CD8-positive, alpha-beta memory T cell (primary cell): ENCODE measurements at places on chromosomes 3 and 15. TPM values are rescaled to one million over a fixed set of nuclear protein-coding genes. Genes with fewer than 3 reads are reported as not detected.

DNA sequence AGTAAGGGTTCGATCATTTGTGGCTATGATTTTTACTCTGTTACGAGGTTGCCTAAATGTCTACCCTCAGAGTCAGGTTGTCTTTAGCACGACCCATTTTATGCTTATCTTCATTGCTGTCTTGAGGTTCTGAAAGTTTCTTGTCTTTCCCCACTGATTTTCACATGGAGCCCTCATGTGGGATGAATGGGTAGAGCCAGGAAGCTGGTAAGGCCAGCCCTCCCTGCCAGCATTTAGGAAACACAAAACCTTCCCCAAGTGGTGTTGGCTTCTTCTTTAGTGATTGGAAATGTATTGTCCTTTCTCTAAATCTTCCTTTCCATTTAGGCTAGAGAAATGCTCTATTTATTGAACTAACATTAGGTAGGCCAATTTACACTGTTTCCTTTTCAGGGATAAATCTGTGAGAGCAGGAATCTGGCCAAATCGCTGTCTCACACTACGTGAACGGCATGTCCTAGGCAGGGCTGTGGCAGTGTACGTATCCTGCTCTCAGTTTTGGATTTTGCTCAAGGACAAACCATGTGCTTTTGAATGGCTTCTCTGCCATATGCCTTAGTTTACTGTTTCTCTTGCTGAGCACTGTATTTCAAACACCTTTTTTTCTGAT, 43.7 kb downstream of the MYZAP start:
- H3K36me3 ChIP-seq = no peaks in the 10 kb centered on the region
- H3K27ac ChIP-seq = no peak overlapping the region

GPR176 gene
- total RNA-seq = 0.20 TPM

FBXO40 gene
- not detected for total RNA-seq

DNA sequence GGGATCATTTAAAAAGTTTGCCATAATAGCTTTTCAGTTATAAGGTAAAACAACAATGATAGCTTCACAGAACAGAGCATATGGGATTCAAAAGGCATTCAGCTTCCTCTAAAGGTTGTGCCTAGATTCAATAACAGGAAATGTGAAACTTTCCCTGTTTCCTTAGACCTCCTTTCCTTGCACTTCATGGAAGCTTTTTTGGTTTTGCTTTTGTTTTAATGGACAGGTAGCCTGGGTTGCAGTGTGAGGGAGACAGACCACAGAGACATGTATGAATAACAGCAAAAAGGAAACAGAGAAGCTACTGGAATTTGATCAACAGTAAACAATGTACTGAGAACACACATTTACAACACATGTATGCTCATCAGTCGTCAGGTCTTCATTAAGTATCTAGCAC, 2.3 kb upstream of the TNFAIP8L3 start:
- no peak for DNase-seq
- H3K27me3 ChIP-seq = peaks cover 15% of the 10 kb centered on the region
- H3K4me1 ChIP-seq = no peaks in the 10 kb centered on the region
- H3K4me3 ChIP-seq = no peak overlapping the region
- H3K36me3 ChIP-seq = no peaks in the 10 kb centered on the region
- no peak overlapping the region for H3K27ac ChIP-seq

- no peaks in the 10 kb centered on the region for H3K4me1 ChIP-seq
- H3K27ac ChIP-seq = no peak overlapping the region
- no peak overlapping the region for H3K4me3 ChIP-seq
- H3K27me3 ChIP-seq = no peaks in the 10 kb centered on the region
- no peaks in the 10 kb centered on the region for H3K36me3 ChIP-seq
- no peak for DNase-seq
Observed at GRCh38 chr3:148089171-148089570, 608.5 kb upstream of the AGTR1 start.

FMN1 gene
- total RNA-seq = 0.24 TPM

MCTP2 gene
- total RNA-seq = 16.5 TPM
